Sciatic nerve (tissue), 2 donors: ENCODE measurements at places on chromosomes 3 and 15. TPM values are rescaled to one million over a fixed set of nuclear protein-coding genes. Genes with fewer than 3 reads are reported as not detected.

GOLGA8A gene
- total RNA-seq = 124 TPM

DNA sequence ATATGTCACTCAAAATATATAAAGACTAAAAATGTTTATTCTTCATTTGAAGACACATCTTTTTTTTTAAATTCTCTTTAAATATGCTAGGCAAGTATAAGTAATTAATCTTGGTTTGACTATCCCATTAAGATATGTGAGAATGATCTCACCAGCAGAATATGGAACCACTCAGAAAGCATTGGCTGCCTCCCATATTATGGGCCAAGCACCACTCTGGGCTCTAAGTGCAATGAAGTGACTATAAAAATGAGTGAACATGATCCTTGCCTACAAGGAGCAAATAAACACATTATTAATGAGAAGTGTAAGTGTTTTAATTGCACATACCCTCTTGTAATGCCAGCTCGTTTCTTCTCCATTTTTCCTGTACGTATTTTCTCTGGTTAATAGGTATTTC, 328.5 kb downstream of the NAALADL2 start:
- DNase-seq = no peak

GRCh38 chr3:13654330-13655060, 105.6 kb downstream of the FBLN2 start:
- no peak for DNase-seq

DNA sequence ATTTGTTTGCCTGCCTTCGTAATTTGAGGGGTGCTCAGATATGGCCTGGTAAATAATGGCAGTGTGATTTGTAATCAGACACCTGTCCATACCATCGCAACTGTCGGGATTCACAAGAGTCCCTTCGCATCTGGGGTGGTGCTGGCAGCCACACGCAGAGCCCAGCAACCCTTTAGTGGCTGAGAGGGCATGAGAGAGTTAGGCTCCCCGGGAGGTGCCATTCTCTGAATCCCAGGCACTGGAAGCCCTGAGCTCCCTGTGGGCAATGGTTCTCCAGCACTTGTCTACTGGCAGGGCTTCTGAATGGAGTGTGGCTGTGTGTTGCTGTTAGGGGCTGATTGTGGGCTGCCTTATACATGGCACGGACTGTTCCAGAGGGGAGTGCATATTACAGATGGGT, 230.1 kb downstream of the EBLN2 start:
- no peak for DNase-seq

DNA sequence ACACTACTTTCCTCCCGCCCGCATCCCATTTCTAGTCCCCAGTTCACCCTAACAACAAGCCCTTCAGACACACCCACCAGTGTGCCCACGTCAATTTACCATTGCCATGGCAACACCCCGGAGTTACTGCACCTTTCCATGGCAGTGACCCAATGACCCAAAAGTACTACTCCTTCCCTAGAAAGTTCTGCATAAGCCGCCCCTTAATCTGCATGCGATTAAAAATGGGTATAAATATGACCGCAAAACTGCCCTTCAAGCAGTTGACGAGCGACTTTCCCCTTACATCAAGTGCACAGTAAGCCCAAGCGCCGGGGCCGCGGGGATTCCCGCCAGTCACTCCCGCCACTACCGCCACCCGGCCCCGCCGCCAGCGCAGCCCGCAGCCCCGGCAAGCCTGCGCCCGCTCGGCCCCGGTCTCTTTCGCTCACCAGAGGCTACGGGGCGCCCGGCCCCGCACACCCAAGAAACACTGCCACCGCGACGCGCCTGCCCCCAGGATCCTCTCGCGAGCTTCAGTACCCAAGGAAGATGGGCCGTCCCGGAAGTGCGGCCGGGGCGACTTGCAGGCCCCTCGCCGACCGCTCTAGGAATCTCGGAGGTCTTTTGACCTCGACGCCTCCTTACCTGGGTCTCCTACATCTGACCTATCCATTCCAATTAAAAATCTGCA, 27.2 kb upstream of the ZNF502 start:
- DNase-seq = peak; percentile 75

GRCh38 chr3:179244878-179245277, 6.0 kb downstream of the KCNMB3 start:
- no peak for DNase-seq

- DNase-seq = no peak
These were observed 134.9 kb downstream of the GAP43 start for GRCh38 chr3:115758076-115758763.

IGF2BP2 gene
- total RNA-seq = 52.2 TPM

REC114 gene
- not detected for total RNA-seq

DNA sequence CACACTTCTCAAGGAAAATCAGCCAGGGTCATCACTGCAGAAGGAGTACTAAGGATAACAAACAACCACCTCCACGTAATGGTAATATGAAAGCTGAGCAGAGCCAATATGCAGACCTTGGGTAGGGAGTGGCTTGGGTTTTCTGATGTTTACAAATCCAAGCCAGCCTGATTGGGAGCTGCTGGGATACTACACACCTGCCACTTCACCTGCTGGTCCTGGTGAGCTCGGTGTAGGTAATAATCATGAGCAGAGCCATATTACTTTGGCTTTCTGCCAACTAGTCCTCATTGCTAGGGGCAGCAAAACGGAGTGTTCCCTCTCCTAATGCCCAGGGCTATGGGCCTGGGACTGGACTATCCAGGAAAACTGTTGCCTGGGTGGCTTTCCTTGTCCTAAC, 433.5 kb upstream of the PPP2R3A start:
- no peak for DNase-seq
